GM23248 (cell line): ENCODE measurements at places on chromosomes 5 and 9. TPM values are rescaled to one million over a fixed set of nuclear protein-coding genes. Genes with fewer than 3 reads are reported as not detected.
A peak's percentile ranks its signal among the peaks of the same experiment; 100 is the strongest.

Gene GFPT2
- 45.2 and 49.1 TPM in 2 replicates for total RNA-seq

Gene NDUFS4
- 102 and 127 TPM in 2 replicates for total RNA-seq

DNA sequence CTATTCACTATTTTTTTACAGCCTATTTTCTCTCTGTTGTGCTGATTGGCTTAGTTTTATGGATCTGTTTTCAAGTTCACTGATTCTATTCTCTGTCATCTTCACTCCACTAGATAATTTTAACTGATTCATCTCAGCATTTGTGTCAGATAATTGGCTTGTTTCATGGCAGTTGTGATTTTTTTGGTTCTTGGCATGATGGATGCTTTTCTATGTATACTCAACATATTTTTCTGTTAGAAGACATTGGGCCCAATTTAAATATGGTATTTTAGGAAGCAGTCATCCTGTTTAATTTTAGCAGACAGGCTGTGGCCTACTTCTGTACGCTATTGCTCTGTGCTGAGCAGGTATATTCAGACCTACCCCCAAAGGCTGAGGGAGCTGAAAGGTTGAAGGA is 1865.3 kb upstream of the ACO1 start:
- no peak overlapping the region for H3K27ac ChIP-seq
- H3K36me3 ChIP-seq = no peaks in the 10 kb centered on the region
- no peaks in the 10 kb centered on the region for H3K27me3 ChIP-seq
- DNase-seq = no peak

DNA sequence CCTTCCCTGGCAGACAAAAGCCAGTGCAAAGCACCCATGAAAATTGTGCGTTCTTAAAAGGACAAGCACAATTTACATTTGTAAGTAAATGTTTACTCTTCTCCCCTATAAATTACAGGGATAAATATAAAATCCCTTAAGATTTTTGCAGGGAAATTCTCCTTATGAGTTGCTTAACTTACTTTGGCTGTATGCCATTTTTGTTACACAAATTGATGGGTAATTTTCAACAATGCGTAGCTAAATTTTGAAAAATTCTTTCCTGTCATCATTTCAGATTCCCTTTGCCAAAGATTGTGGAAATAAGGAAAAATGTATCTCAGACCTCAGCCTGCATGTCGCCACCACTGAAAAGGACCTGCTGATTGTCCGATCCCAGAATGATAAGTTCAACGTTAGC is 64.2 kb upstream of the ITGA2 start:
- no peaks in the 10 kb centered on the region for H3K36me3 ChIP-seq
- DNase-seq = no peak
- no peak overlapping the region for H3K27ac ChIP-seq

DNA sequence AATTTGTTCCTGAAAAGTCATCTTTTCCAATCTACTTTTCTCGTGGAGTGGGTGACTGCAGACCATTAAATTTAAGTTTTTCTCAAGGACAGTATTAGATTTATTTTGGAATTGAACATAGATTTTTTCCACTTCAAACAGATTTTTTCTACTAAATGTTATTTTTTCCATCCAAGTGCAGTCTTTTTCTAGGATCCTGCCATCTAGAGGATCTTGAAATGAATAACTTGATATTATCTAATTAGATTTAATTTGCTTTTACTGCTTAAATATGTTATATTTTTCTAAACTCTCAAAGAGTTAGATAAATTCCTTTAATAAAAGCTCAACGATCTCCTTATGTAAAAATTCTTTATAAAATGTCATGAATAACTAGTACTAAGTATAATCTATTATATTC is 136.9 kb upstream of the PRR16 start:
- no peak overlapping the region for H3K4me3 ChIP-seq
- no peak overlapping the region for H3K27ac ChIP-seq
- no peaks in the 10 kb centered on the region for H3K36me3 ChIP-seq
- H3K27me3 ChIP-seq = no peaks in the 10 kb centered on the region
- DNase-seq = peak; percentile 47

- no peak overlapping the region for H3K4me3 ChIP-seq
- no peak overlapping the region for H3K27ac ChIP-seq
- no peaks in the 10 kb centered on the region for H3K36me3 ChIP-seq
- peaks cover 49% of the 10 kb centered on the region for H3K27me3 ChIP-seq
Observed at GRCh38 chr9:131762356-131762932, 22.6 kb upstream of the RAPGEF1 start.

DNA sequence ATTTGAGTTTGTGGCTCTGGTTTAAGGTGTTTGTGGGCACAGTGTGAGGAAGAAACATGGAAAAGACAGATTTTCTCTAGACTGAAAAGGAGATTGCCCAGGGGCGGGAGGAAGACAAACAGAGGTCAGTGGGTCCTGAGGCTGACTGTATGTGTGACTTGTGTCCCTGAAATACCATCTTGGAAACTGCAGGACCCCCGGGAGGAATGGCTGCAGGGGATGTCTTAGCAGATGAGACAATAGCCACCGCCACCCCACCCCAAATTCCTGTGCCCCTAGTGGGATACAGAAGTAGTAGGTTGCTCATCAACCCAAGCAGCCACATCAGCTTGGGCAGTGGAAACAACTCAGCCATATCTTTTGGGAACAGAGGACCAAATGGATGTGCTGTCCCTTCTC is 1.7 kb upstream of the PSAT1 start:
- H3K27ac ChIP-seq = no peak overlapping the region
- H3K4me3 ChIP-seq = no peak overlapping the region
- peaks cover 10% of the 10 kb centered on the region for H3K4me1 ChIP-seq

- H3K36me3 ChIP-seq = no peaks in the 10 kb centered on the region
- H3K4me3 ChIP-seq = no peak overlapping the region
- peaks cover 10% of the 10 kb centered on the region for H3K27me3 ChIP-seq
Observed at GRCh38 chr9:135070964-135071735, 16.3 kb upstream of the OLFM1 start.
